Kidney (tissue), 22 donors: ENCODE measurements at places on chromosomes 2 and 18. TPM values are rescaled to one million over a fixed set of nuclear protein-coding genes. Genes with fewer than 3 reads are reported as not detected.

GRCh38 chr2:162457490-162457889, 113.6 kb downstream of the GCA start:
- H3K36me3 ChIP-seq, result no peaks in the 10 kb centered on the region
- no peaks in the 10 kb centered on the region for H3K27me3 ChIP-seq
- DNase-seq, result no peak
- no peak overlapping the region for H3K4me3 ChIP-seq
- no peaks in the 10 kb centered on the region for H3K4me1 ChIP-seq
- H3K27ac ChIP-seq, result no peak overlapping the region

DNA sequence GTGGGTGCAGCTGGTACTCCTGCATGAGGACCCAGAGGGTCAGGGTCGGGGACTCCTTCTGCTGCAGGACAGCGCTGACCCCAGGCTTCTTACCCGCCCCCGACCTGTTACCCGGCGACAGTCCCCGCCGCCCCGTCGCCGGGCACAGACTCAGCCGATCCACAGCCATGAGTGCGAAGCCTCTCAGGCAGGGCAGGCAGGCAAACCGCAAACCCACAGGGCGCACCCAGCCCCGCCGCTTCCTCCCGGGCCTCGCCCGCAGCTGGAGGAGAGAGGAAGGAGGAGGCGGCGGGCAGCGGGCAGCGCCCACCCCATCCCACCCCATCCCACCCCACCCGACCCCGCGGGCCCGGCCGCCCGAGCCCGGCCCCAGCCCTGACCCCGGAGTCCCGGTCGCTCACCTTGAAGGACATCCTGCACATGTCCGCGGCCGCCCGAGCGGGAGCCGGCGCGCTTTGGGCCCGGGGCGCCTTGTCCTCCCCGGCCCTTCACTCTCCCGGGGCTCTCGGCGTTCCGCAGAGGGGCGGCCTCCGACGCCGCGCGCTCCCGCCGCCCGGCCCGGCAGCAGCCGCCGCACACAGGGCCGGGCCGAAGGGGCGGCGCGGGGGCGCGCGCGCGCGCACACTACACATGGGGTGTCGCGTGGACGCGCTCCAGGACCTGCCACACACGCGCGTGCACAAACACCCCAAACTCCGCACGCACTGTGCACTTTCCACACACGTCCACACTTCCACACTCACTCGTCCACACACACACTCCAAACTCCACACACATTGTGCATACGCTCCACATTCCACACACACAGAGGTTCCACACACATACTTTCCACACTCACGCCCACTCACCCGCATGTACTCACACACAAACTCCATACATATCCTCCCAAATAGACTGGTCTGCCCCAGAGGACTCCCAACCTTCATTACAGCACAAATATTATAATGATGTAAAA, at the start of gene ANKRD29:
ANKRD29 (minus strand) TSS at position 603 of the 955 bp plus-strand sequence; CDS start at position 422, 181 bp downstream.
- no peaks in the 10 kb centered on the region for H3K36me3 ChIP-seq
- DNase-seq, result peak; percentile 57
- peak within 1 kb of the TSS; percentile 40 for H3K4me3 ChIP-seq

- H3K4me1 ChIP-seq, result no peaks in the 10 kb centered on the region
- DNase-seq, result no peak
- no peak overlapping the region for H3K27ac ChIP-seq
These were observed 117.2 kb downstream of the GATA6 start for GRCh38 chr18:22286585-22286984.

GRCh38 chr2:289362-290089, 1.6 kb upstream of the ALKAL2 start:
- peak overlapping the region; percentile 23 for H3K27ac ChIP-seq
- no peaks in the 10 kb centered on the region for H3K4me1 ChIP-seq
- H3K27me3 ChIP-seq, result peaks cover 6% of the 10 kb centered on the region
- peak overlapping the region; percentile 47 for H3K4me3 ChIP-seq
- H3K36me3 ChIP-seq, result no peaks in the 10 kb centered on the region

GRCh38 chr18:56258178-56258577, 380.2 kb downstream of the TXNL1 start:
- no peak for DNase-seq
- no peaks in the 10 kb centered on the region for H3K36me3 ChIP-seq
- H3K4me1 ChIP-seq, result no peaks in the 10 kb centered on the region
- no peak overlapping the region for H3K4me3 ChIP-seq

DNA sequence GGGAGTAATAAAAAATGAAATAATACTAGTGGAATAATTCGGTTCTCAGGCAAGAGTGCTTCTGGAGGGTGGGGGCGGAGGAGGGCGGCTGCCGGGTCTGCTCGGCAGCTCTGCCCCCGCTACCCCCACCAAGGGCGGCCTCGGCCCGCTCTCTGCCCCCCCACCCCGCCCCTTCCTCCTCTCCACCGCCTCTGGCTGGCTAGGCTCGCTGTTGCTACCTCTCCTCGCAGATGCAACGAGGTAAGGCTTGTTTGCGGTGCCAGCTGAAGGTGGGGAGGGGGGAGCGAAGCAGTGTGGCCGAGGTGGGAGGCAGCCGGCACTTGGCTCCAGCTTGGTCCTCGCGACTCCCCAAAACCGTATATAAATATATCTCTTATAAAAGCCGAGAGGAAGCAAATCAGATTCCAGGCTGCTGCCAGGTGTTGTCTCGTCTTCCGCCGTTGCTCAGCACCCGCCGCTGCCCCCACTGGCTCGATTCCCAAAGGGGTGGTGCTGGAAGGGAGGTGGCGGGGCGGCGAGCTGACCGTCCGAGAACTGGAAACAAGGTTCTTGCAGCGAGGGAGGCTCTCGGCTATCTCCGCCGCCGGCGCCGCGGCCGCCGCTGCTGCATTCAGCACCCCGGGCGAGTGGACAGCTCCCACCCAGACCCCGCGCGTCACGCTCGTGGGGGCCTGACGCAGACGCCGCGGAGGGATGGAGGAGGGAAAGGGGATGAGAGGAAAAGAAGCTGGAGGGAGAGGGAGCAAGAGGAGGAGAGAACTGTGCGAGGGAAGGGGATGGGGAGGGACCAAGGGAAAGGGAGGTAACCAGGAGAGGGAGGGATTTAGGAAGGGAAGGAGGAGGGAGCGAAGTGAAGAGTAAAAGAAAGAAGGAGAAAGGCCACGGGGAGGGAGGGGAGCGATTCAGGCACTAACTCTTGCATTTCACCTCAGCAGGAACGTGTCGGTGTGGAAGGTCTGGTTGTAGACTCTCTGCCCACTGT, at the start of gene MARCHF4:
MARCHF4 (minus strand) TSS at position 763 of the 982 bp plus-strand sequence. CDS start 2,223 bp downstream, outside the sequence.
- peak within 1 kb of the TSS; percentile 13 for H3K4me3 ChIP-seq
- H3K36me3 ChIP-seq, result no peaks in the 10 kb centered on the region
- DNase-seq, result peak; percentile 90
- H3K27me3 ChIP-seq, result peaks cover 16% of the 10 kb centered on the region

DNA sequence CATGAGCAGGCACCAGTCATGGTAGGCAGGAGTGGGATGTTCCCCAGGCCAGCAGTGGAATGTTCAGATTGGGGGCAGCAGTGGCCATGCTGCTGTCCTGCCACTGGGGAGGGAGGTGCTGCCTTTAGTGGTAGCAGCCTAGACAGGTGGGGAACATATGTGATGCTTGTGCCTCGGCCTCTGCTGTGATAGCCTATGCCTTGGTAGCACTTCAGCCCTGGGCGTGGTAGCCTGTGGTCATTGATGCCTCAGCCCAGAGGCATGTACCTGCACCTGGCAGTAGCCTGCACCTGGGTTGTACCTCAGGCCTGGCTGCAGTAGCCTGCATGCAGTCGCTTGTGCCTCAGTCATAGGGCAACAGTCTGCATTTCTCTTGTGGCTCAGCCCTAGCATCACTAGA, 7.1 kb downstream of the RFTN2 start:
- H3K27ac ChIP-seq, result no peak overlapping the region
- H3K4me3 ChIP-seq, result no peak overlapping the region
- H3K36me3 ChIP-seq, result no peaks in the 10 kb centered on the region
- DNase-seq, result no peak
- H3K27me3 ChIP-seq, result no peaks in the 10 kb centered on the region

DNA sequence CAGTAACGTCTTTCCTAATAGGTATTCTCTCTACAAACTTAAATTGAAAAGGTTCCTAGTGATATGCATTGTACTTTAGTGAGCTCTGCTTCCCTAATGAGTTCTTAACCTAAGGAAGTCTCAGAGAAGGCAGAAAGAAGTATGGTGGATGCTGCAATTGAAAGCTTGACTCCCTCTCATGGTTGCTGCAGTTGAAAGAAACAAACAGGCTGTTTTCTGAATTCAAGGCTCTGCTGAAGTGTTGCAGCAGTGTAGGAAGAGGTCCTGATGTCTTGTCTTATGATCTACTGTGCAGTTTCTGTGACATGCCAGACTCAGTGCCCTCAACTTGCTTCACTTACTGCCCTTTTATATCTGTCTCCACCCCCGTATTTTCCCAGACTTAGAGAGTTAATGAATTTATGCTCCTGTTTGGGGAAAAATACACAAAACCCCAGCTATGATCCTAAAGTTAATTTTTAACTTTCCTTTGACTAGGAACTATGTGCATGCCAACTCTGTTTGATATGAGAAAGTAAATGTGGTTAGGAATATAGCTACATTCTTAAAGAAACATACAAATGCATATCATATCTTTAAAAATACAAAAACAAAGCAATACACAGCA, 655.3 kb upstream of the FAM98A start:
- no peak for DNase-seq
- H3K4me3 ChIP-seq, result no peak overlapping the region
- no peaks in the 10 kb centered on the region for H3K36me3 ChIP-seq
- H3K27me3 ChIP-seq, result no peaks in the 10 kb centered on the region
- peaks cover 5% of the 10 kb centered on the region for H3K4me1 ChIP-seq
- no peak overlapping the region for H3K27ac ChIP-seq

DNA sequence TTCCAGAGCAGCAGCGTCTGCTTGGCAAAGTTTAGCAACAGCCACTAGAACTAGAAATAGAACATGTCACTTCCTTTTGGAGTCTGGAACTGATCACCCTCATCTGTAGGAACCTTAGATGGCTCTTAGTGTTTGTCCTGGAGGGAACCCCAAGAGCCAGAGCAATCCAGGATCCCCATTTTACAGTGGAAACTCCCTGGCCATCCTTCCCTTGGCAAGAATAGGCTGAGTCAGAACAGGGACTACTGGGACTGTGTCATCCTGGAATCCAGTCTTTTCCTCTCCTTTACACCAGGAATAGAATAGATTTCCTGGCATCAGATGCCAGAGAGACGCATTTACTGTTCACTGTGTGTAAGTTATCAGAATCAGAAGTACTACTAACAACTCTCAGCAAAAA, 33.2 kb upstream of the GRHL1 start:
- no peaks in the 10 kb centered on the region for H3K27me3 ChIP-seq
- no peak overlapping the region for H3K4me3 ChIP-seq
- no peaks in the 10 kb centered on the region for H3K4me1 ChIP-seq
- H3K36me3 ChIP-seq, result no peaks in the 10 kb centered on the region

DNA sequence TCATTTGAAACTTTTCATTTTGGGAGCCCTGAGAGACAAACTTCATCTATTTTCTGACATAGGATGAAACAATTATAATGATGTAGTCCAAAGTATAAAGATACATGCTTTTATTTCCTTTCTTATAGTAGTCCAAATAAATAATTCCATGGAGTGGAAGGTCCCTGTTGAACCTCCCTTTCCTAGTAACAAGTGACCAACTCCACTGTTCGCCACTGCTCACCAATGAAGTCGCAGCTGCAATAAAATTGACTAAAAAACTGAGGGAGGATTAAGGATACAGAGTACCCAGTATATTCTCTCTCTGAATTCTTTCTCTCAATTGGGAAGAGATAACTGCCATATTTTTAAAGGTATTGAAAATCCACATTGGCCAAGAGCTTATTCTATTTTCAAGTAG, 14.1 kb downstream of the SERPINB7 start:
- no peaks in the 10 kb centered on the region for H3K36me3 ChIP-seq
- no peak overlapping the region for H3K27ac ChIP-seq
- DNase-seq, result no peak
- H3K4me3 ChIP-seq, result no peak overlapping the region

COL4A4 gene
- 53.3 TPM for total RNA-seq

ZNF521 gene
- 18.0 TPM for total RNA-seq

GPR39 gene
- 8.7 TPM for total RNA-seq

LYPD1 gene
- 11.1 TPM for total RNA-seq
